ENCODE measurements at places on chromosomes 13 and 19.

GRCh38 chr13:28866932-28867331, 46.8 kb downstream of the MTUS2 start:
- no peak for DNase-seq

DNA sequence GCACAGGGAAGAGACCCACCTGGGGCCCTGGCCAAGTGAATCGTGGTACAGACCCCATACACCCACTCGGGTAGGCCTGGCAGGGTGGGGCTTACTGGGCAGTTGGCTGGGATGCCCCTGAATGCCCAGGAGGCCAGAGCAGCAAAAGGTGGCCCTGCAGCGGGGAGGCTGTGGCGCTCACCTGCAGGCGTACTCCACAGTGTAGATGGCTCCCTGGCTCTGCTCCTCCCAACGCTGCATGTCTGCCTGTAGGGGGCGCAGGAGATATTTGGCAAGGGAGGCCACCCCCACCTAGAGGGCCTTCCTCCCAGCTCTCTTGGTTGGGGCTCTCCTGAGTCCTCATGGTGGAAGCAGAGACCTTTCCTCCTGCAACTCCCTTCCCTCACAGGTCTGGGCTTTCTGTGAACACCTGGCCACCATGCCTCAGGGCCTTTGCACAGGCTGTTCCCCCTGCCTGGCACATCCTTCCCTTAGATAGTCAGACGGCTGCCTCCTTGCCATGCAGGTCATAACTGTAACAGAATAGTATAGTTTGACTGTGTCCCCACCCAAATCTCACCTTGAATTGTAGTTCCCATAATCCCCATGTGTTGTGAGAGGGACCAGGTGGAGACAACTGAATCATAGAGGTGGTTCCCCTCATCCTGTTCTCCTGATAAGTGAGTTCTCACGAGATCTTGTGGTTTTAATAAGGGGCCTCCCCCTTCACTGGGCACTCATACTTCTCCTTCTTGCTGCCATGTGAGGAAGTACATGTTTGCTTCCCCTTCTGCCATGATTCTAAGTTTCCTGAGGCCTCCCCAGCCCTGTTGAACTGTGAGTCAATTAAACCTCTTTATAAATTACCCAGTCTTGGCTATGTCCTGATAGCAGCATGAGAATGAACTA, 5.9 kb downstream of the BORCS8 start:
- DNase-seq, result peak; percentile 49

DNA sequence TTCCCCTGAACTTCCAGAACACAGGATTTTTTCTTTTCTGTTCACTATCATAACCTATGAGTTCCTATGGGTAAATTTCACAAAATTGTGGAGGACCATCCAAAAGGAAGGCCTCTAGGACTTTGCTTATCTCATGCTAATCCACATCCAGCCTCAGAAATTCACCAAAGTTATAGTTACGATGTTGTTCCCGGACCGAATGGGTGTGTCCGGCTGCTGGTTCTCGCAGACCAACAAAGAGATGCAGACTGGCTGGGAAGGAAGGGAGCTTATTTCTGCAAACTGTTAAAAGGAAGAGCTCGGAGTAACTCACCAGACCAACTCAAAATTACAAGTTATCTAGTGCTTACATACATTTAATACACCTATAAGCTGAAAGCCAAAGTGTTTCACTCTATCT, 882.9 kb upstream of the SPRY2 start:
- DNase-seq, result no peak

DNA sequence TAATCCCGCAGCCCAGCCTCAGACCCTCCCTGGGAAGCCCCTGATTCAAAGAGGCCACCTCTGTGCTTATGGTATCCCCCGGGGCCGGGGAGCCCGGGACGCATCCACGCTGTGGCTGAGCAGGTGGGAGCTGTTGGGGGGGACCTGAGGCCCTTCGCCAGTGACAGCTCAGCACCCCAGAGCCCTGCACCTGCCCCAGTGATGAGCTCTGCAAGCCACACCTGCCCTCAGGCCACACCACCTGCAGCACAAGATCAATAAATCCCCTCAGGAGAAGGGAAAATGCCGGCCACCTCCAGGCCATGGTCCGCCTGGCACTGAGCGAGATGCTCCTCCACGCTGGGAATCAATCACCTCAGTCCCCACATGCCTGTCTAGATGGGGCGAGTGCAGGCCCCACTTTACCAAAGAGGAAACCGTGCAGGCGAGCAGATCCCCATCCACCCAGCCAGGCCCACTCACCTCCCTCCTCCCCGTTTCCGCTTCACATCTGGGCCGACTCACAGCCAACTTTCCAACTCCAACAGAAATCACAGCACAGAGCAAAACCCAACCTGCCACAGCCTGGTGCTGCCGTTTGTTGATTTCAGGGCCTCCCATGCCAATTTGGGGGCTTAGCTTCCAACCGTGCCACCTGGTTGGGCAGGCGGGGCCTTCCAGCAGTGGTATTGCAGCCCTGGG, 12.8 kb downstream of the MOB3A start:
- no peak for DNase-seq

DNA sequence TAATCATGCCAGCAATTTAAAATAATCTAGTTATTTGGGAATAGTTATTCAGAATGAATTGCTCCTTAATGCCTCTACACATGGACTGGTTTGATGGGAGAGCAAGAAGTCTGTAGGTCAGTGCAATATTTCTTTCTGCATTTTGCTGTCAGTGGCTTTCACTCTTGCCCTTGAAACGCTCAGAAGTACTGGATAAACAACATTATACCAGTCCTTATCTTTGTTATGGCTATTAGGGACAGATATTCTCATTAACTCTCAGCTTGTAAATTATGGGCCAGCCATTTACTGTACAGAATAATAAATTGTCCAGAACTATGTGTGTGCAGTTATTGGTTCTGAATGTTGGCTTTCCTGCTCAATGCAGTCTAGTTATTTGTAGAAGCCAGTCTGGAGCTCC, 224.4 kb downstream of the OXGR1 start:
- DNase-seq, result no peak

GRCh38 chr19:40797963-40798682, 868 bp upstream of the EGLN2 start:
- no peak for DNase-seq
